ENCODE measurements at places on chromosomes 6 and 20.

DNA sequence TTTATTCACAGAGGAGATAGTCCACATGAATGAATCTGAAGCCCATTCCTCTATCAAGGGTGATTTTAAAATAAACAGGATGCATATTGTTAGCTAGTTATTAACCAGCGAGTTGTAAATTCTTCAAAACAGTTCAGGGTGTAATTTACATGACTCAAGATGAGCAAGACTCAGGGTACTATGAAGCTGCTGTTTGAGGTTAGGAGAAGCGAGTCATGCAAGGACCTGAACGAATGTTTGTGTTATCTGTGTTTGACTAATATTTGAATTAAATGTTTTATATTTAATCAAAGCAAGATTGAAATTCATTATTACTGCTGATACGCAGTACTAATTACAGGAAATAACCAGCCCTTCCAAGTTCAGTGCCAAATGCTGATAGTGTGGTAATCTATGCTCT, 191.1 kb downstream of the SAMD5 start:
- DNase-seq, result no peak

DNA sequence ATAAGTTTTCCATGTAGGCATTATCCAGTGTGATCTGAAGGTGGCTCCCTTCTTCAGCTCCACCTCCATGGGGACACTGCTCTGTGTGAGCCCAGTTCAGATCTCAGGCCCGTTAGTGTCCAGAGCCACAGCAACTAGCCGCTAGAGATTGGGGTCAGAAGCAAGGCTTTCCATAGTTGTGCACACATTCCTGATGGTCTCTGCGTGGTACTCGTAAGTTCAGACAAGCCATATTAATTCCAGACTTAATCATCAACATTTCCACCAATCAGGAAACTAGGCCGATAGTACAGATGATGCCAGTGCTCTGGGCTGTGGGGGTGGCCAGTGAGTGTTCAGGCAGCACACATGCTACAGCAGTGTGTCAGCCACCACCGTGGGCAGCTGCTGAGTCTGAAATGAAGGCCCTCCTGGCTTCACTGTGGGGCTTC, 17.5 kb upstream of the SYNCRIP start:
- no peak for DNase-seq

GRCh38 chr6:160102399-160102798, 19.2 kb upstream of the SLC22A1 start:
- no peak for DNase-seq

DNA sequence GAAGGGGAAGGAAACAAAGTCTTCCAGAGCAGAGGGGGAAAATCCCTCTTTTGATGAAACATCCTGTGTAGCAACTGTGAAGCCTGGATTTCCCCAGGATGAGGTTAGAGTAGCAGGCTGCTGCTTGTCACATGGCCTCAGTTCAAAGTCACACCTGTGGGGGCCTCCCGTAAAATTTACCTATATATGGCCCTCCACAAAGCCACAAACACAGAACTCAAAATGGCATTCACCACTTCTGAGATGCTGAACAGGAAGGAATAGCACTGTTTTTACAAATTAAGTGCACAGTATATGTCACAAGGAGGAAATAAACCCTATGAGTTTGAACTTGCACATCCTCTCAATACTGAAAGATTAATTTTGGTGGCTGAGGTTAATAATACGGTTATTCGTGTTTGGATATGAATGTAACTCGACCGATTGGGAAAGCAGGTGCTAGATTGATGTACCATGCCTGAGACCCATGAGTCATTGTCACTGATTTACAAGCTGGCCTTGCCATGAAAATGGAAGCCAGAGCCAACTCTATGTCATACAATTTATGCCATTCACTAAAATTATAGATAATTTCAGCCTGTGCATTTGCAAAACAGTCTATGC, 70.6 kb downstream of the SGK1 start:
- no peak for DNase-seq

DNA sequence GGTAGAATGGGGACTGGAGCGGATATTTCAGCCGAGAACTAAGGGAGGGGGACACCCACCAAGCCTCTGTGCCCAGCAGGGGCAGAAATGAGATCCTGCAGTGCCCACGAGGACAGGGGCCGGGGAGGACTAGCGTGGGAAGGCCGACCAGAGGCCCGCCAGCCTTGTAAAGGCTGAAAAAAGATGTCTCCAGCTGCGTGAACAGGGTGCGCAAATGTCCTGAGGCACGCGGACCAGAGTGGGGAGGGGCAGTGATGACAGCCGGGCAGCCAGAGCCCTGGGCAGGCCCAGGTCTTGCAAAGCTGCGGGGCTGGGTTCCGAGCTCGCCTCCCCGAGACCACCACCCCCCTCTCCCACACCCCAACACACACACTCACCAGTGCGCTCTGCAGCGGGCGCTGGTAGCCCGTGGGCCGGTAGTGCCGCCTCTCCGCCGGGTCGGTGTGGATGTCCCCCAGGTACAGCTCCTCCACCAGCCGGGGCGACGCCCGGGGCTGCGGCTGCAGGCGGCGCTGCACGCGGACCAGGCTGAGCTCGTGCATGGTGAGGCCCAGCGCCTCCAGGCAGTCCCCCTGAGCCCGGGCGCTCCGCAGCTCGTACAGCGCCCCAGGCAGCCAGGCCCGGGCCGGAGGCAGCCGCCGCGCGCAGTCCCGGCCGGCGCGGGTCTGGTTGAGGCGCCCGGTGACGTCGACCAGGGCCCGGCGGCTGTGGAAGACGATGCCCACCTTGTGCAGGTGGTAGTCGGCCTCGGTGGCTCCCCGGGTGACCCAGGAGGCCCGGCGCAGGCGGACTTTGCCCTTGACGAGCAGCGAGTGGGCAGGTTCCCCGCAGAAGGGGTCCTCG, 48.2 kb downstream of the APCDD1L start:
- no peak for DNase-seq

GRCh38 chr20:59064214-59064722, 21.7 kb upstream of the PRELID3B start:
- DNase-seq, result no peak

DNA sequence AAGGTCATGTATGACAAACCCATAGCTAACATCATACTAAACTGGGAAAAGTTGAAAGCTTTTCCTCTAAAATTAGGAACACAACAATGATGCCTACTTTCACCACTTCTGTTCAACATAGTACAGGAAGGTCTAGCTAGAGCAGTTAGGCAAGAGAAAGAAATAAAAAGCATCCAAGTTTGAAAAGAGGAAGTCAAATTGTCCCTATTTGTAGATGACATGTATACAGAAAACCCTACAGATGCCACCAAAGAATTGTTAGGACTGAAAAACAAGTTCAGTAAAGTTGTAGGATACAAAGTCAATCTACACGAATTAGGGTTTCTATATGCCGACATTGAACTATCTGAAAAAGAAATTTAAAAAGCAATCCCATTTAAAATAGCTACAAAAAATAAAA, 89.4 kb upstream of the GLP1R start:
- no peak for DNase-seq

GRCh38 chr20:37984018-37984785, 49.1 kb downstream of the TTI1 start:
- DNase-seq, result peak; percentile 17

GRCh38 chr6:148173548-148173947, 169.1 kb upstream of the SASH1 start:
- no peak for DNase-seq

DNA sequence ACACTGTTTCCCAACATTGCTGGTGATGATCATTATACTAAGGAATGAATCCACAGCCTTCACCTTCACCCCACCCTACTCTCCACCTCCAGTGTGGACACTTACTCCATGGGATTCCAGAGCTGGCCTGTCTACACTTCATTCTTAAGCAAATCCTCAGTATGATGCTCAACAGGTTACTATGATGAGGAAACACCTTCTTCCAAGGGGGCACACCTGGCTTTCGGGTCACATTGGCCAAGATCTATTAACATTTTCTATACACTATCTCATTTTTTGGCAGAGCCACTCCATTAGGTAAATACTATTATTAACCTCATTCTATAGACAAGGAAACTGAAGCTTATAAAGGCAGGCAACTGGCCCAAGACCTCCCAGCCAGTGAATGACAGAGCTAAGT, 8.0 kb upstream of the EPPIN start:
- no peak for DNase-seq

DNA sequence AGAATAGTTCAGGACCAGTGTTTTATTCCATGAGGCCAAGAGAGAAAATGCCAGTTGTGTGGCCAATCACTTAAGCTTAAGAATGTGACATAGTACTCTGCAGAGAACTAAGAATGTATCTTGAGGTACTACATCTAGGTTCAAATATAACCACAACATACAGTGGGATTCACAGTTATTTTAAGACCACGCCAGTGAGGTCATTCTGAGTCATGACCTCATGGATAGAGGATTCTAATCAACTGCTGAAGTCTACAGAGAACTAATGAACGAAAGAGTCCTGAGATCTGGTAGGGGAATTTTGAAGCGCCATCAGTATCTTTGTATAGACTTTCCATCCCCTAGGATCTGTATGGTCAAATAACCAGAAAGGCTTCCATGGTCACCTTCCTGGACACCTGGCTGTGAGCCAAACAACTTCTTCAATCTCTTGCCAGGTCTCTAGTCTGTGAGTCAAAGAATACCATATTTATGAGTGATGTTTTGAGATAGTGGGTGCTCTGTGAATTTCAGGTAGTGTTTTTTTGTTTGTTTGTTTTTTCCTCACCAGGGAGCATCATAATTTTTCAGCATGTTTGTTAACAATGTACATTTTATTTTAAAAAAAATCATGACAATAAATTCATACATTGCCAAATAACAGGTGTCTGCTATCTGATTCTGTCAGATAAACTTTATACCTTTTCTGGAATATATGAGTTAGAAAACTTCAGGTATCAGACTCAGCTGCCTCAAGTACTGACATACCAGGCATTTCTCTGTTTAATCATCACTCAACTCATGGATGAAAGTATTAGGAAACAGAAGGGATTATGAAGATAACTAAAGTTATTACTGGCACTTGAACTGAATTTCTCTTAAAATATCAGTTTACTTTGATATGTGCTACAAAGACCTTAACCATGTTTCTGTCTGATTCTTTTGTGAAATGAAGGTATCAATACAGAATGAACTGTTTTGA, 217.9 kb downstream of the PLCB4 start:
- DNase-seq, result no peak

- no peak for DNase-seq
Measured at GRCh38 chr6:111470991-111471390, 12.0 kb downstream of the REV3L start.

- DNase-seq, result no peak
Measured at GRCh38 chr20:1975291-1975690, 18.6 kb downstream of the PDYN start.

DNA sequence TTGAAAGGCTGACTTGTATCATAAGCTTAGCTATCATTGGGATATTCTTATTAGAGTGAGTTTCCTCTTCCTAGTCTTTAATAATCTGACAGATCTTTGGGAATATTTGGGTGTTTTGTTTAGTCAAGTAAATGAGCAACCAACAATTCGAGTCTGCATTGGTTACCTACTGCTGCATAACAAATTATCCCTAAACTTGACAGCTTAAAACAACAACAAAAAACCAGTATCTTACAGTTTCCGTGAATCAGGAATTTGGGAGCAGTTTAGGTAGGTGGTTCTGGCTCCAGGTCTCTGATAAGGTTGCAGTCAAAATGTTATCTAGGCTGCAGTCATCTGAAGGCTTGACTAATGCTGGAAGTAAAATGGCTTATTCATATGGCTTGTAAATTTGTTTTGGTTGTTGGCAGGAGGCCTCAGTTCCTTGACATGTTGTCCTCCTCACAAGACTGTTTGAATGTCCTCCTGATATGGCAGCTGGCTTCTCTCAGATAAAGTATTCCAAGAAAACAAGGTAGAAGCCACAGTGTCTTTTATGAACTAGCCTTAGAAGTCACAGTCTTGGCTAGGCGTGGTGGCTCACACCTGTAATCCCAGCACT, 7.2 kb downstream of the GTF3C6 start:
- DNase-seq, result no peak

DNA sequence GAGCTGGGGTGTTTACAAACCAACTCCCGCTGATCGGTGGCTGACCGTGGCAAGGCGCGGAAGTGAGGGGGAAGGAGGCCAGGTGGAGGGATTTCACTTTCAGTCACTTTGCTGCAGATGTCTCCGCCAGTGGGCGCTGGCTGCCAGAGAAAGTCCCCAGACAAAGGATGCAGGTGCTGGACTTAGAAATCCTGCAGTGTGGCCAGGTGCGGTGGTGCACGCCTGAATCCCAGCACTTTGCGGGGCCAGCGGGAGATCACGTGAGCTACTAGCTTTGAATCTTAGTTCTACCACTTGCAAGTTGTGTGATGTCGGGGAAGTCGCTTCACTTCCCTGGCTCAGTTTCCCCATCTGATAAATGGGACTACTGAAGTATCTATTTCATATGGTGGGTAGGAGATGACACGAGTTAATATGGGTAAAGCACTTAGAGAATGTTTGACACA, 180.4 kb downstream of the ZNF217 start:
- no peak for DNase-seq
